ENCODE measurements at places on chromosomes 7 and 10.

- DNase-seq, result no peak
These were observed 2.0 kb downstream of the C10orf105 start for GRCh38 chr10:71717551-71717951.

DNA sequence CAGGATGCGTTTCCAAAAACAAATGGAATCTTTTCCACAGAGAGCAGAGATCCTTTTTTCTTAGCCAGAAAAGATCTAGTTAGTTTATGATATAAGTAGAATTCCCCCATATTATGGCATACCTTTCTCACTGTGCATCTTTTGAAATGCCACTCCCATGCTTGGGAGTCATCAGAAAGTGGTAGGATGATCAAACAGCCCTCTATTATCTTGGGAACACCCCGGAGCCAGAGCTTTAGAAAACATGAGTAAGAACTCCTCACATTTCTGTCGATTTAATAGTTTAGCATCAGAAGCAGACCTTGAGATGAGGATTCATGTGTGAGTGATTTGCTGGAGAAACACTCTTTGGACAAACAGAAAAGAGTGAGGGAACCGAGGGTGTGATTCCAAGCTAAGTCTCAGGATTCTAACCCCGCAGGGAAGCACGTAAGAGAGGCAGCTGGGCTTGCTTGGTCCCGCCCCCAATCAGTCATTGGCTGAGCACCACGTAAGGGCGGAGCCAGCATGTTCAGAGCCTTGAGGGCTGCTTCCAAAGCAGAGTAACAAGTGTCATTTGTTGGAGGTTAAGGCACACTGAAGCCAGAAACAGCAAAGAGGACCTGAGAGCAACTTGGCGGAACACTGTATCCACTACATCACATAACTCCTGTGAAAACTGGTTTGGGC lies 43.7 kb upstream of the NXPH1 start:
- no peak for DNase-seq

- DNase-seq, result no peak
These were observed 95.9 kb upstream of the HDAC9 start for GRCh38 chr7:18399436-18400235.

DNA sequence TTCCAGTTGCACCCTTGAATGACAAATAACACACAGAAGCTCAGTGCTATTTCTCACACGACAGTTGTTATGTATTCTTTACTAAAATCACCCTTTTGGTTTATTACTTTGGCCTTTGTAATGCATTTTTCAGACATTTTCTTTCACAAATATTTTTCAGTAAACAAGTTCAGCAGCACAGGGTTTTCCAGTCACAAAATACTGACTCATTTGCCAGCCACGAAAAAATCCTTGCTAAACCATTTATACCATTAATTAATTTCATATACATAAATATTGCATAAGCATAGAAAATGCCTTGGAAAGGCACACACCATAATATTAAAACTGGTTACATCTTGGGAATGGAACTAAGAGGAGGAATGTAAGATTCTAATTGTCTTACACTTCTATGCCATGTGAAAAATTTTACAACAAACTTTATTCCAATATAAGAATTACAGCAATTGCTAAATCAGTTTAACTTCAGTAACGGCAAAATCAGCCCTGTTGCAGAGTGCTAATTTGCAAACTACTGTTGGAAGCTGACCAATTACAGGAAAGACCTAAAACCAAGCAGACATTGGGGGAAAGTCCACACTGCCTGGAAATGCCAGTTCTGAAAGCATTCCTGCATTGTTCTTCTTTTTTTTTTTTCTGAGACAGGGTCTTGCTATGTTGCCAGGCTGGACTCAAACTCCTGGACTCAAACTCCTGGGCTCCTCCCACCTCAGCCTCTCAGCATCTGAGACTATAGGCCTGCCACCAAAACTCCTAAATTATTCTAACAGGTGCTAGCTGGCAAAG lies 31.6 kb upstream of the PBLD start:
- no peak for DNase-seq

- DNase-seq, result peak; percentile 63
These were observed 148.1 kb downstream of the SLIT1 start for GRCh38 chr10:97037365-97038361.

DNA sequence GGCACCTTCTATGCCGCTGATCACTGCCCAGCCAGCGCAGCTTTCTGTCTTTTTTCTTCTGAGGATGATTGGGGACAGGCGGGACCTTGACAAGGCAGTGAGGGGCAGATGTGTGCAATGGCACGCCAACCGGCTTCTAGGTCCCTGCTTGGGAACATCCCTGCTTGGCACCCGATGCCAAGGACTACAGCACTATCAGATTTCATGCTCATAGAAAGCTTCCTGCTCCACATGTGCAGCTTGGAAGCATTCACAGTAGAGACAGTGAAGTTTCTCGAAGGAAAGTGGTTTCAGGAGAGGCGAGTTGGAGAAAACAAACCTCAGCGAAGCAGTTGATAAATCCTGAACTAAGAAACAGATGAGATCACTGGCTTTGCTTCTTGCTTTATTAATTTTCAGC lies 267.5 kb upstream of the HABP2 start:
- DNase-seq, result no peak

- no peak for DNase-seq
These were observed 19.1 kb upstream of the ARMS2 start for GRCh38 chr10:122435212-122435827.

DNA sequence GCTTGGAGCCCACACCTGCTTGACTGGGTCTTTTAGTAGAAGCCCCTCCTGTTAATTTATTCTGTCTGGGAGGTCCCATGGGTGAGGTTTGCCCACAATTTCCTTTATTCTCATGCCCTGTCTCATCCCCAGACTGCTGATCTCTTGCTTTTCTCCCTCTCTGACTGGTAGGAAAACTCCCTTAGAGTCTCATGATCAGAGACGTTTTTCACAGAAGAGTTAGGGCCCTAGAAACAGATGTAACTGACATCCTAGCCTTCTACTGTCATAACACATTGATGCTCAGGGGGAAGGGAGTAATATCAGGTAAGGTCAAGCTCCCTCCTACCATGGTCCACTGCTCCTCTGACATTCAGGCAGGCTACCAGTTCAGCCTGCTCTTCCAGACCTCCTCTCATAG lies 43.7 kb upstream of the WASL start:
- no peak for DNase-seq

- no peak for DNase-seq
These were observed 143.6 kb upstream of the KIF5B start for GRCh38 chr10:32199714-32200394.

GRCh38 chr10:29105516-29106215 lies 183.2 kb upstream of the LYZL1 start:
- no peak for DNase-seq

All from activated CD4-positive, alpha-beta T cell treated with anti-CD3 and anti-CD28 coated beads for 24 hours (primary cell).